ENCODE measurements at places on chromosomes 1 and 21. TPM values are rescaled to one million over a fixed set of nuclear protein-coding genes. Genes with fewer than 3 reads are reported as not detected.

DNA sequence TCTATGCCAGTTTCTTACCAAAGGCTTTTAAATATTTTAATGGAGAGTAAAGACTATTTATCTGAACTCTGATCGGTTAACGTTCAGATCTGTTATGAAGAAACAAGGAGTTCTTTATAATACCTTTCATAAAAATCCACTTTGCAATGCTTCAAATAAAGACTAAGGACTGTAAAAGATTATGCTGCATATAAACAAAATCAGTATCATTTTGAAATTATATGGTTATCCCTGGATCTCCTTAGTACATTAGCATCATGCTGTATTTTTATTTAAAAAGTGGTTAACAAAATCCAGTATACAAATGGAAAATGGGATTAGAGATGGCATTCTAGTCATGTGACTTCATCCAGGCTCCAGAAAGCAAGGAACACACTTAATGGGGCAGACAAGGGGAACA, 386.8 kb downstream of the LMO4 start:
- H3K4me3 ChIP-seq = no peak overlapping the region
- no peaks in the 10 kb centered on the region for H3K27me3 ChIP-seq
- no peaks in the 10 kb centered on the region for H3K36me3 ChIP-seq
- no peak overlapping the region for H3K27ac ChIP-seq

The KCNE2 gene
- total RNA-seq = not detected

- DNase-seq = no peak
- peaks cover 6% of the 10 kb centered on the region for H3K27me3 ChIP-seq
- H3K36me3 ChIP-seq = no peaks in the 10 kb centered on the region
- H3K4me1 ChIP-seq = peaks cover 7% of the 10 kb centered on the region
- H3K27ac ChIP-seq = no peak overlapping the region
Measured at GRCh38 chr1:170853302-170853701, 82.0 kb upstream of the MROH9 start.

The CFHR4 gene
- total RNA-seq = not detected

The CCDC181 gene
- total RNA-seq = 13.2 TPM

DNA sequence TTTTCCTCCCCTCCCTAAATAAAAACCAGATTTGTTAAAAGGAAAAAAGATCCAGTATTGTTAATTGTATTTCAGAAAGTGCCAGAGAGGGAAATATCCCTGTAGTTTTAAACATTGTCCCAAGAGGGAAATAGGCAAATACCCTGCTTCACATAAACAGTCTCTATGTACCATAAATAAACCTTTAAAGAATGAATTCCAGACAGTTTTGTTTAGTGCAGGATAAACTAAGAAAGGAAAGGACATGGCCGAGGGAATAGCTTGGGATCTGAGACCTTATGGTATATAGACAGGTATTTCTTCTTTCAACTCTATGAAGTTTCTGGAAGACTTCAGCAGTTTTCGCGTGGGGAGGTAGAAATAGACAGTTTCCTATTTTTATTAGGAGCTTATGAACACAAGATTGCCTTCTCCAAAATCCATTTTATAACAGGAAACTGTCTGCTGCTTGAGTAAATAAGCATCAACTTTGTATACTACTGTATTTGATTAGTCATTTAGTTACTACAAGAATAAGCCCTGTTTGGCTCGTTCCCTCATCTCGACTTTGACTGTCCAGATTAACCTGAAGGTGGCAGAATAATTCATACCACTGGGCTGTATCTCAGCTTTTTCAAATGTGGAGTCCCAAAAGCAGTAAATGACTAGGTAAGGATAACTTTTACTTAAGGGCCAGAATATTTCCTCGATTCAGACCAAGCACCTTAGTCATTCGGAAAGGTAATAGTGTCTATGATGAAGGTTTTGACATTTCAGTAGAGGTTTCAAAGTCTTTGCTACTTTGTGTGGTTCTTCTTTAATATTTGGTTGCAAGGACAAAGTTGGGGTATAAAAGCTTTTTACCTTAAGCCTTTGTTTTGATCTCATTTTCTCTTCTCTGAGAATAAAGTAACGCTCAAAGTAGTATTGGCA, 177.5 kb downstream of the VPS13D start:
- peak overlapping the region; percentile 30 for H3K4me3 ChIP-seq
- no peaks in the 10 kb centered on the region for H3K27me3 ChIP-seq
- peaks cover 39% of the 10 kb centered on the region for H3K4me1 ChIP-seq
- no peak for DNase-seq
- peak overlapping the region; percentile 83 for H3K27ac ChIP-seq

The TMCO4 gene
- total RNA-seq = 0.40 TPM

The GCSAML gene
- total RNA-seq = not detected

GRCh38 chr1:158248771-158249170, 5.5 kb upstream of the CD1A start:
- H3K27me3 ChIP-seq = no peaks in the 10 kb centered on the region
- H3K27ac ChIP-seq = no peak overlapping the region
- H3K36me3 ChIP-seq = no peaks in the 10 kb centered on the region
- DNase-seq = no peak
- H3K4me3 ChIP-seq = no peak overlapping the region
- no peaks in the 10 kb centered on the region for H3K4me1 ChIP-seq

The PDPN gene
- 3.4 TPM for total RNA-seq

The NES gene
- 83.8 TPM for total RNA-seq

- no peaks in the 10 kb centered on the region for H3K36me3 ChIP-seq
- no peak overlapping the region for H3K4me3 ChIP-seq
- no peaks in the 10 kb centered on the region for H3K4me1 ChIP-seq
Measured at GRCh38 chr1:240424740-240425464, 187.1 kb downstream of the GREM2 start.

The HPCA gene
- total RNA-seq = 1.0 TPM

DNA sequence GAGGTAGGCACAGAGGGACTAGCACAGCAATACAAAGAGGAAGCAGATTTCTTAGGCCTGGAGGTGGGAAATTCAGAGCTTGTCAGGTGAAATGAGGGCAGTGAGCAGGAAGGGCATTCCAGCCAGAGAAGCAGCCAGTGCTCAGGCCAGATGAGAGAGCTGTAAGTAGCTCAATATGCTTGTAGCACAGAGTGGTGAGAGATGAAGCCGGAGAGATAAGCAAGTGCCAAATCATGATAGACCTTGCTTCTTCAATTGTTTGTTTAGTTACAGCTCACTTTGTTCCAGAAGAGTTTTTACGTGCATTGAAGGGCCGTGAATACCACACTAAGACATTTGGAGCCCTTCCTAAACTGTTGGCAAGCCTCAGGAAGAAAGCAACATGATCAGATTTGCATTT, 42.0 kb upstream of the ADAMTS1 start:
- H3K27me3 ChIP-seq = no peaks in the 10 kb centered on the region
- DNase-seq = no peak
- no peaks in the 10 kb centered on the region for H3K4me1 ChIP-seq
- no peak overlapping the region for H3K4me3 ChIP-seq
- no peaks in the 10 kb centered on the region for H3K36me3 ChIP-seq

The CNKSR1 gene
- 7.8 TPM for total RNA-seq

DNA sequence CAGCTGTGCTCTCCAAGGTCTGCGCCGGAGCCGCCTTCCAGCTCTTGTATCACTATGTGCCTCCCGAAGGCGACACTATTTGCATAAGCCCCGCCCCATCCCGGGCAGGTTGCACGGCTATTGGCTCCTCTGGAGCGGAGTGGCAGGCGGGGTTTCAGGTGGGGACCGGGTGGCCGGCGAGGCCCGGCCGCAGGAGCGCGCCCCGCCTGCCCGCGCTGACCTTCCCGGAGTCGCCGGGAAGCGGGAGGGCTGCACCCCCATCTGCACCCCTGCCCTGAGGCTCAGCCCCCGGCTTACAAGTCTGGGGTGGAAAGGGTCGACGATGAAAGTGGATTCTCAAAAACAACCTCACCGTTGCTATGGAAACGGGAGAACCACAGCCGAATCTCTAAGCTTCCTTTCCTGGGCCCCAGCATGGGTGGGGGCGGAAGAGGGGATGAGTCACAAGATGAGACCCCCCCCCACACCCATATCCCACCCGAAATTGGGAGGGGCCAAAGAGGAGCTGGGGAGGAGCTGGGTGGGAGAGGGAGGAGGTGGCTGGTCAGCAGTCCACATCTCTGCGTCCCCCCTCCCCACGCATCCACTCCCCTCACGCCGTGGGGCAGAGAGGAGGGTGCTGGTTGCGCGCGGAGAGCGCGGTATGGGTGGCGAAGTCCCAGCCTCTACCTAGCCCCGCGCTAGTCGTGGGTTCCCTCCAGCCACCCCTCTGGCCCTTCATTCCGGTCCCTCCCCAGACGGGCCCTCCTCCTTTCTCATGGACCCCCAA, at the start of gene HPCAL4:
Gene HPCAL4, minus strand, starts transcription at position 51 of the 769 bp plus-strand sequence. CDS start 6,830 bp downstream, outside the sequence.
- peak within 1 kb of the TSS; percentile 32 for H3K4me3 ChIP-seq
- DNase-seq = peak; percentile 99
- H3K36me3 ChIP-seq = no peaks in the 10 kb centered on the region
- peaks cover 7% of the 10 kb centered on the region for H3K4me1 ChIP-seq

The KIF14 gene
- total RNA-seq = 60.2 TPM

DNA sequence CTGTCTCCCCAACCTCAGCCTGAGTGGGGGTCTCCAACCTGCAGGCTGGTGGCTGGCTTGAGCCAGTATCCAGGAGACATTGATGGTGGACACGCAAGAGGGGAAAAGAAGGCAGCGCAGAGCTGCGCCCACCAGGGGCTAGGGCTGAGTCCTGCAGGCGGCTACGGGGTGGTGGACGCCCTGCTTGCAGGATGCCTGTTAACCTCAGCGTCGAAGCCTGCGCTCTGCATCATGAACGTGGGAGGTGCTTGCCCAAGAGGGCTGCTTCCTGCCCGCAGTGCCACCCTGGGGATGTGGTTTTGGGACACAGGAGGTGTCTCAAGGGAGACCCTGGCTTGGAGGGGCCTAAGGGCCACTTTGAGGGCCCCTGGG, 11.6 kb downstream of the CFAP410 start:
- no peak overlapping the region for H3K4me3 ChIP-seq
- no peaks in the 10 kb centered on the region for H3K4me1 ChIP-seq
- no peaks in the 10 kb centered on the region for H3K36me3 ChIP-seq
- no peaks in the 10 kb centered on the region for H3K27me3 ChIP-seq

Data from neural progenitor cell (in vitro differentiated cells).